Activated CD8-positive, alpha-beta memory T cell treated with anti-CD3 and anti-CD28 coated beads, Interleukin-2, amount 50 U/mL, for 4 hours (primary cell): ENCODE measurements at places on chromosomes 12 and 14.

- DNase-seq = no peak
Measured at GRCh38 chr12:119412811-119413794, 78.6 kb downstream of the CCDC60 start.

DNA sequence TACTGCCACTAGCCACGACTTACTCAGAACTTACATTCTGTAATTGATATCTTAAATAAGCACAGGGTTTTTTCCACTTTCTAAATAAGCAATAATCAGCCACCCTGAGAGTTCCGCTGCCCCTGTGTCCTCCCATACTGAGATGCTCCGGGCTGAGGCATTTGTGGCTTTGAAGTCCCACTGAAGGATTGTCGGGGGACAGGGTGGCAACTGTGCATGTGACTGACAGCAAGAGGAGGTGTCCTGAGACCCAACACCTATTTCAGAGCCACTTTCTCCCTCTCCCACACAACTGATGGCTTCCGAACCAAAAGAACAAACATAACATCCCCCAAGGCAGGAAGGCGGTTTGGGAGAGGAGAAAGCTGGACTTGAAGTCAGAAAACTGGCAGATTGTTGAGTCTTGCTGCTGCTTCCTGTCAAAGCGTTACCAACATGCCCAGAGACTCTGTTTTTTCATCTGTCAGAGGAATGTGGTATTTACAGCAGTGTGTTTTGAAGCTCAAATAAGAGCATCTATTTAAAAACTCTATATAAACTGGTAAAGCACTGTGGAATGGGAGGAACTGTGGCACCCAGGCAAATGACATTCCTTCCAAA is 157.9 kb upstream of the FKBP4 start:
- no peak for DNase-seq

DNA sequence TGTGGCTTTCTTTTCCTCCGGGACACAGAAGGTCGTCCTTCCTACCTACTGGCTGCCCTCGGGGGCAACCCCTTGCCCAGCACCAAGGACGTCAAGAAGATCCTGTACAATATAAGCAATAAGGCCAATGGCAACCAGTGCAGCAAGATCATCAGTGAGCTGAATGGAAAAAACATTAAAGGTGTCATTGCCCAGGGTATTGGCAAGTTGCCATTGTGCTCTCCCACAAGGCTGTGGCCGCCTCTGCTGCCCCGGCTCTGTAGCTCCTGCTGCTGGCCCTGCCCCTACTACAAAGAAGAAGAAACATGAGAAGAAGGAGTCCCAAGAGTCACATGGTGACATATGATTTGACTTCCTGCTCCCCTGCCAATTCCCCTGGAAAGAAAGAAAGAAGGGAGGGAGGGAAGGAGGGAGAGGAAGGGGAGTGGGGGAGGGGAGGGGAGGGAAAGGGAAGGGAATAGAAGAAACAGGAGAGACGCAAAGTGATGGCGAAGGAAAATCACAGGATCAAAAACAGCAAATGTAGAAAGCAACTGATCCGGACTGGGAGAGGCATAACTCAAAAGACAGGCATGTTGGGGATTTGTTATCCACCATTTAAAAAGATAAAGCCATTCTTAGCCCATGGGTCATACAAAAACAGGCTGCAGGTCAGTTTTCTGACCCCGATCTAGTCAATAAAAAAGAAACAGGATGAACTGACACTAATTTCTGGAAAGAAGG is 61.3 kb upstream of the RESF1 start:
- peak; percentile 32 for DNase-seq

GRCh38 chr12:67593041-67593440 is 55.5 kb upstream of the DYRK2 start:
- DNase-seq = no peak

- no peak for DNase-seq
Measured at GRCh38 chr14:51209457-51209856, 30.6 kb upstream of the TMX1 start.

DNA sequence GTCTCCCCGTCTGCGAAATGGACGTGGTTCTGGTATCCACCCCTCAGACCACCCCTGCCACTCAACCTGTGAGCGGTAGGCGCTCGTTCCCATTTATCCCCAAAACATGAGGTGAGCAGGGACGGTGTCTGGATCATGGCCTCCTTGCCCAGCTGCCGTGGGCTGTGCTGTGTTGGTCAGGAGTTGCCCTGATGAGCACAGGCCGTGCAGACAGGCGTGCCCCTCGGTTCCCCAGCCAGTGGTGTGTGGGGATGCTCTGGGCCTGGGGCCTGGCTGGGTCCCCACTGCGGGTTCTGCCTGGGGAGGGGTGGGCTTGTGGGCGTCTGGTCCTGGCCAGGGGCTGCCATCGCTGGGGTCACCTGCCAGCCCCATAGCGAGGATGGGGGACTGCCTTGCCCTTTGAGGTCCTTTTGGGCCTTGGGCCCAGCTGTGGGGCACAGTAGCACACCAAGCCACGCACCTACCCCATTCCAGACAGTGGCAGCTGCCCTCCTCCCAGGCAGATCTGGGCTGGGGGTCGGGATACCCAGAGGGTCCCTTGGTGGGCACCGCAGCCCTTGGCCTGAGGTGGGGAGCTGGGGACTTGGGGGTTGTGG is 11.3 kb upstream of the PUS1 start:
- DNase-seq = no peak

- DNase-seq = no peak
Measured at GRCh38 chr12:6550294-6551062, 5.4 kb downstream of the IFFO1 start.

DNA sequence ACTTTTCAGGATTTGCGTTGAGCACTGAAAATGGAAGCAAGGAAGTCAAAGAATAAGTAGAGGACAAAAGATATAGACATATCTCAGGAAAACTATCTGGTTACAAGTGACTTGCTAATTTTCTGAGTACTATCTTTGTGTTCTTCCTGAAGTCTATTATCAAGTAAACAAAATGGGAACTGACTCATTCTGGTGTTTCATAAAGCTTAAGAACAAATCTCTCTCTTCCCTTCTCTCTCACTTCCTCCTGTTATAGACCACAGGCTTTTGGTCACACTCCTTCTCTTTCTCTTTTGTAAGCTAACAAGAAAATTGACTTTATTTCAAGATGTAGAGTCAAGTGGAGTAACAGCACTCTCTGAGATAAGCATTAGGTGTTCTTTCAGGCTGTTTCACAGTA is 406.6 kb upstream of the SYT1 start:
- DNase-seq = no peak

DNA sequence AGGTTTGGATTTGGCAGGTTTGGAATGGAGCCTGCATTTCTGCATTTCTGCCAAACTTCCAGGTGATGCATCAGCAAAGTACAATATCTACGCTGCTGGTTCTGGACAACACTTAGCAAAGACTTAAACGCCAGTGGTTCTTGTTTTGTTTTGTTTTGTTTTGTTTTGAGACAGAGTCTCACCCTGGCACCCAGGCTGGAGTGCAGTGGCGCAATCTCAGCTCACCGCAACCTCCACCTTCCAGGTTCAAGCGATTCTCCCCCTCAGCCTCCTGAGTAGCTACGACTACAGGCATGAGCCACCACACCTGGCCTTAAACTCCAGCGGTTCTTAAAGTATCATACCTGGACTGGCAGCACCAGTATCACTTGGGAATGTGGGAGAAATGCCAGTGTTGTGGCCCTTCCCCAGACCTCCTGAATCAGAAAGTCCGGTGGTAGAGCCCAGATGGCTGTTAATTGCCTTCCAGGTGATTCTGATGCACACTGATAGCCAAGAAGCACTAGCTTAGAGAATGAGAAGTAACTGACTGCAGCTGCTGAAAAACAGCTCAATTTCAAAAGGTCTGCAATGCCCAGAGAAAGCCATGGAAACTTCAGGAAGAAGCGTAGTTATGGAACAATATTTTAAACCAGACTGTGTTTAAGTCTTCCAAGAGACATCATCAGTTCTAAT is 114.8 kb upstream of the FOXN3 start:
- DNase-seq = no peak

DNA sequence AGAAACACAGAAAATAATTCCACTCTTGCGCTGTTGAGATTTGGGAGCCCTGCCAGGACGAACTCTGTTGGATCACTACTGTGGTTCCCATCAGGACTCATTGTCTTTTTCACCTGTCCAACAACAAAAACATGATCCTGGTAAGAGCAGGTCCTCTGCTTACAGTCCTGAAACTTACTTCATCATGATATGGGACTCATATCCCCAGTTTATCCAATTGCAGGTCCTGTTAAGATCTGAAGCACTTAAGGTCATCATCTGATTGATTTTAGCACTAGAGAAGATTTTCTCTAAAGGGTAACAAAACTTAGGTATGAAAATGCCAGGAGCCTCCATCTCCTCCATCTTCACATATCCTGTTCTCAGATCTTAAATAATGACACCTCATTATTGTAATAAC is at the start of gene OR6S1:
OR6S1 (minus strand) TSS at position 101 of the 400 bp plus-strand sequence; CDS start at position 101, 0 bp downstream.
- DNase-seq = no peak

DNA sequence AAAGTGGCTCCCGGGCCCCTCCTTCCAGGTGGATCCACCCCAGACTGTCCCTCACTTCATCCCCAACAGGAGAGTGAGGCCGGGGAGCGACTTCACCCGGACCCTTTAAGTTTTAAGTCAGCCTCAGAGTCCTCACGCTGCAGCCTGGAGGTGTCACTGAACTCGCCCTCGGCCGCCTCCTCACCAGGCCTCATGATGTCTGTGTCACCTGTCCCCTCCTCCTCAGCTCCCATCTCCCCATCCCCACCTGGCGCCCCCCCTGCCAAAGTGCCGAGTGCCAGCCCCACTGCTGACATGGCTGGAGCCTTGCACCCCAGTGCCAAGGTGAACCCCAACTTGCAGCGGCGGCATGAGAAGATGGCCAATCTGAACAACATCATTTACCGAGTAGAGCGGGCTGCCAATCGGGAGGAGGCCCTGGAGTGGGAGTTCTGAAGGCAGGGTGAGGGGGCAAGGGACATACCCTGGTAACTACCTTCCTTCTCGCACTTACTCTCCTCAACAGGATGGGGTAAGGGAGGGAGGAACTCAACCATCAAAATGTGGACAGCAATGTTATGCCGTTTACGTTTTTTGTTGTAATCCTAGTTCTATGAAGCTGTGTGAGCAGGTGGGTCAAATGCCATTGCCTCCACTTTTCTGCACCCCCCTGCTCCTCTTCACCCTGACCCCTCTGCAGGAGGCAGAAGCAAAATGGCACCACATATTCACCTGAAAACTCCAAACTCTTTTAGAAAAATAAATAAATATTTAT is 20.8 kb downstream of the PHETA1 start:
- DNase-seq = no peak

DNA sequence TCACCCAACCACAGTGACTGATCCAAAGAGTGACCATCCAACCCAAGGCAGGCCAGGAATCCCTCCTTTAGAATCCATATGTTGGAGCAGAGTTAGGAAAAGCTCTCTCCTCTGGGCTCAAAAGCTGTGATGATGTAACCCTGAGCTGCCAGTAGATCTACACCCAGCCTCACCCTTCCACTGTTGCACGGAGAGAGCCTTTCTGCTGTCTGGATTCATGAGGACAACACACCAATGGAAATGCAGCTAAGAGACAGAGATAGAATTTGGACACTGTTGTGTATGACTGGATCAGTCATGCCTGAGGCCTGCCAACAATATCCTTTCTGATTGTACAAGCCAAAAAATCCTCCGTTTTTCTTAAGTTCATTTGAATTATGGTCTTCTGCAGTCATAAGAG is 4.4 kb upstream of the OR6J1 start:
- DNase-seq = no peak

- DNase-seq = no peak
Measured at GRCh38 chr14:72783741-72784140, 110.2 kb downstream of the DPF3 start.
